CD8-positive, alpha-beta T cell (primary cell): ENCODE measurements at places on chromosomes 2 and 18.
A peak's percentile ranks its signal among the peaks of the same experiment; 100 is the strongest.

GRCh38 chr2:133657591-133657990 lies 89.3 kb upstream of the NCKAP5 start:
- no peak for DNase-seq

DNA sequence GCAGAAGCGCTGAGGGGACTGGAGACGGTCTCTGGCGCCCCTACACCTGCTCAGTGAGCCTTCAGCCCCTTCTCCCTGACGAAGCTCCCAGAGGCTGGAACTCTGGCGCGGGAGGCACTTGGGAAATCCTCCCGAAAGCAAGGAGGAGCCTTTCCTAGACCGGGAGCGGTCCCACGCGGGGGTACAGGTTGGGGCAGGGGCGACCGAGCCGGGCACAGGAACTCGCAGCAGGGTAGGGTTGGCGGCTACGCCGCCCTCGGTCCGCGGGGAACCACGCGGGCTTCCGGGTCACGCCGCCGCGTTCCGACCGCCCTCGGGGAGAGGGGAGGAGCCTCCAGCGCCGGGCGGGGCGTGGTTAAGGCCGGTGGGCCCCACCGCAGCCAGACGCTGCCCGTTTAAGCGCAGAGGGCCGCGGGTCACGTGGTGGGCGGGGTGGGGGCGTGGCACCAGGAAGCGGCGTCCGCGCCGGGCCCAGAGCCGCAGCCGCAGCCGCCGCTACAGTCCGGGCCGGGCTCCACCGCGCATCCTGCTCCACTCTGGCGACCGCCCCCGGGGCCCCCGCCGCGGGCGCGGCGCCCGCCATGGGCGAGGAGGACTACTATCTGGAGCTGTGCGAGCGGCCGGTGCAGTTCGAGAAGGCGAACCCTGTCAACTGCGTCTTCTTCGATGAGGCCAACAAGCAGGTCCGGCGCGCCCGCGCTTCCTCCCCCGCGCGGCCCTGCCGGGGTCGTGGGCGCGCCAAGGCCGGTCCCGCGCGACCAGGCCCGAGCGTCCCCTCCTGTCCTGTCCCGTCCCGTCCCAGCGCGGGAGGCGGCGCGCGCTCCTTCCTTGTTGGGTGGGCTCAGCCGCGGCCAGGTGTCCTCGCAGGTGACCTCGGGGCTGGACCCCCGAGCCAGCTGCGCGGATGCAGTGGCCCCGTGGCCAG lies at the start of gene RMC1:
TSS of gene RMC1 (plus strand) at position 474 of the 925 bp plus-strand sequence. CDS start at position 582, 108 bp downstream.
- DNase-seq: peak; percentile 96

GRCh38 chr2:212831671-212832199 lies 293.1 kb upstream of the ERBB4 start:
- DNase-seq: no peak

DNA sequence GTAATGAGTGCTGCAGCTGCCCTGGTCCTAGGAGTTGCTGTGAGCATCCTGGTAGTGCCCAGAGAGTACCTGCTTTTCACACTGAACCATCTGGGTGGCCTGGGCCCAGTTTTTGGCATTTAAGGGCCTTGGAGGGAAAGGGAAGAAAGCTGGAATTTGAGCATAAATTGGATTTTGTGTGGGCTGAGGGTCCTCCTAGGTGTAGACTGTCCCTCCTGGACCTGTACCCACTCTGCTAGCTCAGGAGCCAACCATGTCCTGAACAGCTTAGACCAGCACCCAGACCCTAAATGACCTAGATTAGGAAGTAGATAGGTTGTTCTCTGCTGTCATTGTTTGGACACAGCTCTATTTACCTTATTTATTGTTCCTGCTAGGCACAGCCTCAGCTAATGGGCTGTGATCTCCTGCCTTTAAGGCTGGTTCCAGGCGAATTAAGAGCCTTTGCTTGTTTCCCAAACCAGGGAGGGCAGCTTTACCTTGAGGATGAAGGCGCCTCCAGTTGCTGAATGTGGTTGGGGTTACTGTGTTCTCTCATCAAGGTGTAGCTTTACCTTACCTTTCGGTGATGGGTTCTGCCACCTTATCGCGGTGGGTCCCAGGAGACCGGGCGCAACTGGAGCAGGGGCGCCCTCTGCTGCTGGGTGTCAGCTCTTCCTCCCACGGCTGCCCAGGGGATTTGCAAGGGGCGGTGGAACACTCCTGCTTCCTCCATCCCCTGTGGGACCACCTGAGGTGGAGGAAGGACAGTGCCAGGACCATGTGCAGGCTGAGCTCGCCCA lies 34.4 kb downstream of the ITGA6 start:
- peak; percentile 90 for DNase-seq

- no peak for DNase-seq
Observed at GRCh38 chr2:119820275-119820674, 60.6 kb downstream of the PTPN4 start.

DNA sequence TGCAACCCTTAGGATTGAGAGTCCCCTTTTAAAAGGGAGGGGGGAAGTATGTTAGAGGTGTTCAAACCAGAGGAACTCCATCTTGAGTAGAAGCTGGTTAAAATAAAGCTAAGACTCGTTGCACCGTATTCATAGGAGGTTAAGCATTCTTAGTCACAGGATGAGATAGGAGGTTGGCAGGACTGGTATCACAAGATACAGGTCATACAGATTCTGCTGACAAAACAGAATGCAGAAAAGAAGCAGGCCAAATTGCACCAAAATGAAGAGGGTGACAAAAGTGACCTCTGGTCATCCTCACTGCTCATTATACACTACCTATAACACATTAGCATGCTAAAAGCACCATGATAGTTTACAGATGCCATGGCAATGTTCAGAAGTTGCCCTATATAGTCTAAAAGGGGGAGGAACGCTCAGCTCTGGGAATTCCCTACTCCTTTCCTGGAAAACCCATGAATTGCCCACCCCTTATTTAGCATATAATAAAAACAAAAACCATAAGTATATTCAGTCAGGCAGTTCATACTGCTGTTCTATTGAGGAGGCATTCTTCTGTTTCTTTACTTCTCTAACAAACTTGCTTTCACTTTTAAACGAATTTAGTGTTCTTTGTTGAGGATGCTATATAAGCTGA lies 192.2 kb upstream of the NDUFV2 start:
- no peak for DNase-seq

GRCh38 chr2:72933207-72933606 lies 15.9 kb downstream of the EMX1 start:
- no peak for DNase-seq

- no peak for DNase-seq
Observed at GRCh38 chr2:179675435-179675834, 186.0 kb downstream of the ZNF385B start.

DNA sequence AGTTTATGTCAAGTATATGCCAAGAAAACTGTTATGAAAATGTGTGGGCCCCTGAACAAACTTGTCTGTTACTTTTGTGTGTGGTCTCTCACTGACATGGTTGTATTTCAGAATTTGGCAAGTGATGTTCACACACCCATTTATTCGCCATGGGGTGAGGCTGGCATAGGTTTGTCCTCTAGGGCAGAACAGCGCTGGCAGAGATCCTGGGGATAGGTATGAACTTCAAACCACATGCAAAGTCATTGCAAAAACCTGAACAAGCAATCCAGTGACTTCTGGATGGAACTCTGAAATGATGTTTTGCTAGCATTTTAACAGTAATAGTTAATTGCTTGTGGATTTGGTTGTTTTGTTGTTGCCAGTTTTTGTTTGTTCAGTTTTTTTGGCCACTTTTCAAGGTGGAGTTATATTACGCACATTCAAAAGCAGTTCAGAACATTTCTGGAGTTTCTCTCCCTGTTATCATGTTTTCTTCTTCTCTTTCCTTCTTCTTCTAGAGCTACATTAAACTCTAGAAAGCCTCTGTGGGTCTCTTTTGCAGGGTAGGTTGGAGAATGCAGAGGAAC lies 78.5 kb downstream of the MDH1 start:
- no peak for DNase-seq

DNA sequence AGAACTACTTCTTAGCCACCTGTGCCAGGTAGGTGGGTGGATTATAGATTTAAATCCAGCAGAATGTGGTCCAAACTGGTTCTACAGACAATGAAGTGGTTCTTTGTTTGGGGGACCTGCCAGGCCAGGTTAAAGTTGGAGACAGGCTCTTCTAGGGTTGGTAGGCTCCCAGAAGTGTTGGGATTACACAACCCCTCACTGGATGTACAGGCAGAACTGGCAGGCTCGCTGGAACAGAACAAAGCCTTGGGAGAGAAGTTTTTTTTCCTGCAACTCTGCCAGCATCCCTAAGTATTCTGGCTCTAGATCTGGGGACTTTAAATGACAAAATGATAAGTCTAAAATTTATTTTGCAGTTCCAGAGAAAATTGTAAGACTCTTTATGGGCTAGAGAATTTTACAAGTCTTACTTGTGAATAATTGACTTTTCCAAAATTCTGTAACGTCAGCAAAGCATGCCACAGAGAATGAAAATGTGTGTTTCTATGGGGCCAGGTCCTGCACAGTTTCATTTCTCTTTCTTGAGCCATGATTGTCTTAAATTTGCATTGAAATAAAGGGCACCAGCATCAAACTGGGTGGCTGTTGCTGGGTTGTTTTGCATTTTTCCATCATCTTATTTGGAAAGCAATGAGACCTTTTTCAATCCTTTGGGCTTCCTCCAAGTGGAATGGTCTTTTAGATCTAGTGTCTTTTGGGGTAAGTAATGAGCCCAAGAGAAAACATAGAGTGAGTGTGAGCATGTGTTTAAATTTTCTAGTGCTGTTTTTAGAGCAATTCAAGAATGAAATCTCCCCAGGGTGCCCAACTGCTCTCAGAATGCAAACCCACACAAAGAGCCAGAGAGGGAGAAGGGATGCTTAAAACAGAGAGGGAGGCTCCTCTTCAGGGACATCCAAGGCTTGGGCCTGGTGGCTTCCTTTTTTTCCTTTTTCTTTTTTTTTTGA lies 32.4 kb upstream of the ATL2 start:
- no peak for DNase-seq

DNA sequence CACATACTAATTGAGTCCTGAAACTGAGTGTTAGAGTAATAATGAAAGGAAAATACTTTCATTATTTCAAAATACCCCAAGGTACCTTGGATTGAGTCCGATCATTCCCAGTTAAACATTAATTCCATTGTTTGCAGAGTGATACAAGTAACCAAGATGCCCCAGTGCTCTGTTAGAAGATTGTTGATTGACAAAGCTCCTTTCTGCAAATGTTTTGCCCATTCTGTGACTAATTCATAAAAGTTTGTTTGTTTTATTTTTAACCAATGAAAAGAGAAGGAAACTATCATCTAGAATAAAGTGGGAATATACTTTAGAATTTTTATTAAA lies 124.0 kb downstream of the GULP1 start:
- no peak for DNase-seq

GRCh38 chr18:49647496-49648168 lies 85.8 kb downstream of the LIPG start:
- no peak for DNase-seq

- DNase-seq: no peak
Observed at GRCh38 chr2:213089438-213089837, 62.0 kb downstream of the IKZF2 start.

DNA sequence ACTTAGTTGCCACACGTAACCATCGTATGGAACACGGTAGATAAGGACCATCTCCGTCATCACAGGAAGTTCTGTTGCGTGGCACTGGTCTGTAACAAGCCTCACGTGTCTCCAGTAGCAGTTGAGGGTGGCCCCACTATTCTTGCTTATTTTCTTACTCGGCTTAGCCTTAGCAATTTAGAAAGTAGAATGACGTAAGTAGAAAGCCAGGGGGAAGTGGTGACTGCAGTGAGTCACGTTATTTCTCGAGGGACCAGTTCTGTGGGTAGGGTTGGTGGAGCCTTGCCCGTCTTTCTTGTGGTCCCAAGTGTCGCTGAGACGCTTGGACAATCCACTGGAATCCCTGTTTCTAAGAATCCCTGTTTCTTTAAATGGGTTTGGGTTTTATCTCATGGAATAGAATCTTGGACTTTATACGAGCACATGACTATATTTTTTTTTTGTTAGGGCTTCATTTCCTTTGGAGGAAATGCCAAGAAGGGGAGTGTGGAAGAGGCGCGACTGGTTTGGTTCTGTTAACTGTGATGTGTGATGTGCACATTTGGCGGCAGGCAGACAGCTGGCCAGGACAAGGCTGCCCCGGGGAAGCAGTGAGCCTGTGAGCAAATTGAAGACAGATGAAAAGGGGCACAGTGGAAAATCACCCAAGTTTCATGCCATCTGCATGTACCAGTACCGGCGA lies 96.2 kb downstream of the CABLES1 start:
- peak; percentile 68 for DNase-seq

GRCh38 chr2:25700221-25700660 lies 26.9 kb upstream of the DTNB start:
- no peak for DNase-seq

GRCh38 chr2:102261467-102262135 lies 49.8 kb upstream of the IL1RL1 start:
- DNase-seq: no peak

- DNase-seq: no peak
Observed at GRCh38 chr18:58526425-58527284, 102.2 kb downstream of the ALPK2 start.

DNA sequence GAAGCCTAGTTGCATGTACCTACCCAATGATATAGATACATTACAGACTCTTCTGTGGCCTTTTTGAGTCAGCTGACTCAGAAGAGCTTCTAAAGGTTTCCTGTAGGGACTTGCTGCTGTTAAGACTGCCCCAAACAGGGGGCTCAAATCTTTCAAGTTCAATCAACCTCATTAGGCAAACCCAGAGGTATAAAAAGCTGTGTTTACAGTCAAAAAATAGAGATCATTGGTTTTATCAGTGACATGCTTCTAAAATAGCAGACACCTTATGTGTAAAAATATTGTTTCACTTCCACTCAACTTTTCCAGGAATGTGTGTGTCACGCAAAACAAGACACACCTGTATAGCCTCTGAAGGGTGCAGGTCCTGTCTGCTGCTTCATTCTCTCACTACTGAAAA lies 624.3 kb upstream of the FANCL start:
- no peak for DNase-seq

DNA sequence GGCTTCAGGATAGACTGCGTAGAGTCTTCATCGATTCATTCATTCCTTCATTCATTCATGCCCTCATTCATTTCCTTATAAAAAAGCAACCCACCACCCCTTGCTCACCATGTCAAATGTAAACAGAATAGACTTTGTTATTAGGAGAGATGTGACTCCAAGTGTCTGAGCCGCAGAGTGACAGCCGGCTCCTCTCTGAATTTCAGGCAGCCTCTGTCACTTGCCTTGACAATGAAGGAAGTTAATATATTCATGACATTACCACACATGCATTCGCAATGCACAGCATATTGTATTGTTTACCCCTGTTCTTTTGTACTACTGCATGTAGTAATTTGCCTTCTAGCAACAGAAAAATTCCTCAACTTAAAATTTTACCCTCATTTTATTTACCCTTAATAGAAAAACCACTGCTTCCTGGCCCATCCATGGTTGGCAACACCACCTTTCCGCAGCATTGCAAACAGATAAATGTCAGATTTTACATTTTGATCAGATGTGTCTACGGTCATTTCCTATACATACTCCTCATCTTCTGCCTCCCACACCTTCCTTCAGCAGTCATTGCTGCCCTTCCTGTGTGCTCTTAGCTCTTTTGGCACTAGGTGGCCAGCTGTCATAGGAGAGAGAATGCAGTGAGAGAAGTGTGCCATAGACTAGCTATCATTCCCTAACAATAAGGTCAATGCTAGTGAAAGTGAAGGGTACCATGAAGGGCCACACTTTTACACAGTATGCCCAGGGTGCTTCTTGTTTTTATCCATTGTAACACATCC lies 1090.8 kb downstream of the BCL11A start:
- DNase-seq: no peak
